Inflammatory macrophage treated with lipopolysaccharide for 4 hours (primary cell): ENCODE measurements at places on chromosomes 3 and 15.

DNA sequence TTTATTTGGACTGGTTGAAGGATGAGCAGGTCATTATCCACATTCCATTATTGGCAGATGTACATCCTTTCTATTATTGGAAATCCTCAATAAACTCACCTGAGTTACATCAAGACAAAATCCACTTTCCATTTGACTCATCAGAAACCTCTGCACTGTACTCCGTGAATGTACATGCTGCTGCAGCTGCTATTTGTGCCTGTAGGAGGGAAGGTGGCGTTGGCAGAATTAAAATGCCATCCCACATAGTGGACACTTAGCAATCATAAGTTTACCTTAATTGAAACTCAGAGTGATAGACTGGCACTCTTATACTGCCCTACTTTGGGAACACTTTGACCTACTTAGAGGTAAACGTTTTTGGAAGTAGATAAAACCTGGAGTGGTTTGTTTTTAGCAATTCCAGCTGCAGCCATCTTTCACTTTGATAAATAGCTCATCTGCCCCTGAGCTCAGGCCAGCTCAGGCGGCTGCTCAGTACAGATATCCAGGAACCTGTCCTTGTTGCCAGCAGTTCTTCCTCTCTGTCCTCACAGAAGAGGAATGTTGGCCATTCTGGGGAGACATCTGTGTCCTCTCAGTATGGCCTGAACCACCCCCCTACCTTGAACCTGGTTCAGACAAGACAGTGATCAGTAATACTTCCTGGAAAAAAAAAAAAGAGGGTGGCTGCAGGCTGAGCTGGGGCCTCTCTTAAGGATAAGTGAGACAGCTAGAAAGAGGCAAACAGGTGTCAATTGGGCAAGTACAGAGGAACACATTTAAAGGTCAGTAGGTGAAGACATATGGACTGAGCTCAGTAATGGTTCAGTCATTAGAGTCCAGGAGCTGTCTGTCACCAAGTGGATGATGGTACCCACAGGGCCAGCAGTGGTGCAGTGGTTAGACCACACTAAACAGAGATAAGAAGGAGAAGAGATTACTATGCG lies 153.4 kb upstream of the UMPS start:
- no peak for DNase-seq

- no peak for DNase-seq
Observed at GRCh38 chr15:65386886-65387285, 9.1 kb upstream of the IGDCC3 start.

GRCh38 chr15:45116482-45117307 lies 2.6 kb downstream of the DUOXA2 start:
- no peak for DNase-seq

DNA sequence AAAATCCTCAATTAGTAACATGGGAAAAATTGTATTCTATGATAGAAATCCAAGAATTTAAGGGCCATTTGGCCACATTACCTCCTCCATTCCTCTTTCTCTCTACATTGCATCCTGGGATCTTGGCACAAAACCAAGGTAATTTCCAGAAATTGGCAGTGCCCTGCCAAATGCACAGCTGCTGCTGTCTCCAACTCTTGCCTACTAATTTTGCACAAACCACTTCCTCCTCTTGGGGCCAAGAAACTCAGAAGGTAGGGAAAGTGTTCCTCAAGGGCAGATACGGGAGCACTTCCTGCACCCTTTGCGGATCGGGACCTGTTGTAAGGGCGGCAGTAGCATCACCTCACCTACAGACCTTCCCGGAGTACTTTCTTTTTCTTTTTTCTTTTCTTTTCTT lies 57.8 kb downstream of the MAP3K13 start:
- peak; percentile 6 for DNase-seq

DNA sequence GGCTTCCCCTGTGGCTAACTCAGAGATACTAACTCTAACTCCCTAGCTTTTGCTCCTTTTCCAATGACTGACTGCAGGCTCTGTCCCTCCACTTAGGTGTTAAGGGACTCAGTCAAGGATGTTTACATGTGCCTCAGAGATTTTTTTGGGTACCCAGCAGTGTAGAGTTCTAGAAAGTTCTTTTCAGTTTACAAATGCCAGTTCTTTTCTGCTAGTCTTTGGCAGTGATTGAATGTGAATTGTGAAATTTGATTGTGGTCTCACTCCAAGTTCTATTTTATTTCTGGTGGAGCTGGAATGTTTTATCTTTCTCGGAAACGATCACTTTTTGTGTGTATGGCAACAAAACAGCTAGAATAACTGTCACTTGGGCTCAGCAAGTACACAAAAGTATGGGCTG lies 60.6 kb downstream of the IL1RAP start:
- no peak for DNase-seq

GRCh38 chr3:98555025-98555379 lies 23.2 kb downstream of the GPR15 start:
- DNase-seq, result no peak

DNA sequence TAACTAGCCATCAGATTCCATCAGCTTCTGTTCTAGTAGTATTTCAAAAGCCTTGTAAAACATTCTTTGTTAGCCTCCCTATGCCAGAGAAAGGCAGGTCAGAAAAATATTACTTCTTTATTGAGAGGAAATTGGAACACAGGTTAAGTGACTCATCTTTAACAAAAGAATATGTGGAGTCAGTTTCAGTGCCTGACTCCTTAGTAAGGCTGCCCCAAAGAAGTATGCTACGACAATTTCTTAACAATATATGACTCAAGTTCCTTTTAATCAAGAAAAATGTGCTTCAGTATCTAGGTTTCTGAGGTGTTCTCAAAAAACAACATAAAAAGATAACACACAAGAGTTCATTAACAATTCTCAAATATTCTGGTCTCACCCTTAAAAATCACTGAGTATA lies 139.2 kb downstream of the VPS13C start:
- DNase-seq, result no peak

- DNase-seq, result no peak
Observed at GRCh38 chr3:113555138-113555537, 22.8 kb downstream of the SIDT1 start.

DNA sequence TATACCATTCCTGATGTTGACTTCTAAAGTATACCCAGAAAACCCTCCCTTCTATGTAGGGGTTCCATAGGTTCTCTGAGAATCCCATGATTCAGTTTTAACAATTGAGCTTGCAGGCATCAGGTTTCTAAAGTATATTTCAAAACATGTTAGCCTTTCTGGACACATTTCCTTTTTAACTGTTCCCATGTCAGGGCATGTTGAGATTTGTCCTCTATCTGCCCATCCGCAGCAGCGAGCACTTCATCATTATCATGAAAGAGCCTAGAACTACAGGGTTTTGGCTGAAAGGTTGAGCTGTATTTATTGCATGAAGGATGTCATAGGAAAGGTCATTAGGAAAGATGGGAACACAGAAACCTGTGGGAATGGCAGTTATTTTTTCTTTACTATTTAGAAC lies 201.1 kb upstream of the BHLHE40 start:
- no peak for DNase-seq

DNA sequence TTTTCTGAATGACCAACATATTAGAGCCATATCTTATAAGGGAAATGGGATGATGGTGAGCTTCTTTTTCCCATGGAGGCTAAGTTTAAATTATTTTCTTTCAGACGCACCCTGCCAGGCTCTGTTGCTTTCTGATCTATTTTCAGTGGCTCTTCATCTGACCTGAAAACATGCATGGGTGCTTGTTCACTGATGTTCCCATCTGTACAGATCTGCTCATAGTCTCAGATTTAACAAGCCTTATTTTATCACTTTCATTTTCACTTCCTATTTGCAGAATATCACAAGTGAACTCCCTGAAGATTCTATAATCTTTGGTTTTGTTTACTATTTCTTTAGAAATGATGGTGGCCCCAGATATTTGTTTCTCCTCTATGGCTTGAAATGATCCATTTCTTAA lies 31.1 kb upstream of the SUCLG2 start:
- DNase-seq, result peak; percentile 47

- DNase-seq, result no peak
Observed at GRCh38 chr3:18438586-18438985, 13.4 kb upstream of the SATB1 start.

DNA sequence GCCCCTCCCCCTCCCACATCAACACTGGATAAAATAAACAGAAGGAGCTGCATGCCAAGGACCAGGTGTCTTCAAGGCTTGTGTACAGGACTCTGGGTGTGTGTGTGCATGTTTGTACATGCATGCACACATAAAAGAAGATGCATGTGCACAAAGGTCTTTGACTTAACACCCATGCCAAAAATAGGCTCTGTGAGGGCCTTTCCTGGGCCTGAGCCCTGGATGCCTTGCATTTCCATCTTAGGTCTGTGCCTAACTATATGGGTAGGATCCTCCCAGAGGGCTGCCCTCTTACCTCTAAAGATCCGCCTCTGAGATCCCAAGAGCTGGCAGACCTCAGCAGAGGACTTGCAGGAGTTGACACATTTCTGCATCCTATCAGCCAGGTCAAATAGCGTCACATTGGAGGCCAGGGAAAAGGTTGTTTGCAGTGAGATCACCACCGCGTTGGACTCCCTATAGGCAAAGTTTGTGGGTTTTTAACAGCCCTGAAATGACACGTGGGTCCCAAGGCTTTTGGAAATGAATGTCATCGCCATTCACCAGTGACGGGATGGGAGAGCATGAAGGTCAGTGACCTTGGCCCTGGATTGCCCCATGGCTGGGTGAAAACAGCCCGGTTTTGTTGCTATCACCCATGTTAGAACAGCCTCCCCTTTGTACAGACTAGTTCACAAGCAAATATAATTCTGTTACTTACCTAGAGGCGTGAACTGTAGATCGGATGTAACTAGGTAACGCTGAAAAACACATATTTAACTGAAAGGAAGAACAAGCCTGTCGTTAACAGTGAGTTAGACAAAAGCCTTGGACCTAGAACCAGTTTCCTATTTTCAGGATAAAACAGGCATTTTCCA lies 54.0 kb downstream of the HEG1 start:
- no peak for DNase-seq

DNA sequence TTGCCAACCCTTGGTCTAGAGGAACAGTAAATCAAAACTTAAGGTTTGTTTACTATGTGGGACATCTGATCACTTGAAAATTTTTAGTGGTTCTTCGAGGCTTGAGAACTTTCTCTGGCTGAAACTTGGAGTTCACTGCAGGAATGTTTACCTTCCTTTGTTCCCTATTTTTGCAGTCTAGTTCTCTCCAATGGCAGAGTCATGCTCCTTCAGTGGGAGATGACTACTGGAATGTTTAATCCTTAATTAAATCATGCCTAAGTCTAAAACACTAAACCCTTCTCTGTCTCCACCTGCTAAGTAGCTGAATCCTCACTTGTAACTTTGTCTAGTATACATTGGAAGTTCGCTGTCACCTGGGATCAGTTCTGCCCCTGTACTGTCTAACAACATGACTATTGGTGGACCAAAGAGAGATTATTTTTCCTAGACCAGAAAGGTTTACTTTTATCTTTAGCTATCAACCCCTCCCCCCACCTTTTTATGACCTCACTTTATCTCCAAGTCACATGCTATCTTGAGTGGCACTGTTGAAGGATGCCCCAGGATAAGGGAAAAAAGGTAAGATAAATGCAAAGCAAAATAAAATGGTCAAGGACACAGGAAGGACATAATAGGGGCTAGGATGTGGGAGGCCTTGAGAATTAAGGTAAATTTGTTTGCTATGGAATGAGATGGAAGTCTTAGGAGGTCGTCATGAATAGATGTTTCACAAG lies 1.2 kb upstream of the ZNF609 start:
- DNase-seq, result no peak

GRCh38 chr3:58163234-58163633 lies 47.5 kb downstream of the DNASE1L3 start:
- DNase-seq, result no peak

DNA sequence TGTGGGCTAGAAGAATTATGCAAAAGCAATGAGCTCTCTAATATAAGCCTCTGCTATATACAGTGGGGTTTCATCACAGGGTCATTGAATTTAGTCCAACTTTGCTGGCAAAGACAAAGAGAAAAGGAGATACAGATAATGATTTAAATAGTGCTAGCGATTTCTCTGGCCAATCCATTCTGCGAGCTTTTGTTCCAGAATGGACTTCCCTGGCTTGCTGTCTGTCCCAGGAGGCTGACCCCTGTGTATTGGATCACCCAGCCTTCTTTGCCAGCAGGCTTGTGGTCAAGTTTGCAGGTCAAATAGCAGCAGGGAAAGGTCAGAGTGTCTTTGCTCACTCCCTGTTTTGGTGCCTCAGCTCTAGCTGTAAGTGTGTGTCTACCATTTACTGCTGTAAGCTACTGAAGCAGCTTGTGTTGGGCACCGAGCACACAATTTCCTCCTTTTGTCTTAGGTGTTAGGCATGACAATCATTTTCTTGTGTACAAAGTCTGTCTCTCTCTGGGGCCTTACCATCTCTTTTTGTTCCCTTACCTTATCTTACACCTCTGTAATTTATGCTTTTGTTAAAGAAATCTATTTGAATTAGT lies 55.7 kb downstream of the UNC13C start:
- no peak for DNase-seq

GRCh38 chr3:113776564-113776963 lies 29.7 kb downstream of the ATP6V1A start:
- DNase-seq, result no peak

DNA sequence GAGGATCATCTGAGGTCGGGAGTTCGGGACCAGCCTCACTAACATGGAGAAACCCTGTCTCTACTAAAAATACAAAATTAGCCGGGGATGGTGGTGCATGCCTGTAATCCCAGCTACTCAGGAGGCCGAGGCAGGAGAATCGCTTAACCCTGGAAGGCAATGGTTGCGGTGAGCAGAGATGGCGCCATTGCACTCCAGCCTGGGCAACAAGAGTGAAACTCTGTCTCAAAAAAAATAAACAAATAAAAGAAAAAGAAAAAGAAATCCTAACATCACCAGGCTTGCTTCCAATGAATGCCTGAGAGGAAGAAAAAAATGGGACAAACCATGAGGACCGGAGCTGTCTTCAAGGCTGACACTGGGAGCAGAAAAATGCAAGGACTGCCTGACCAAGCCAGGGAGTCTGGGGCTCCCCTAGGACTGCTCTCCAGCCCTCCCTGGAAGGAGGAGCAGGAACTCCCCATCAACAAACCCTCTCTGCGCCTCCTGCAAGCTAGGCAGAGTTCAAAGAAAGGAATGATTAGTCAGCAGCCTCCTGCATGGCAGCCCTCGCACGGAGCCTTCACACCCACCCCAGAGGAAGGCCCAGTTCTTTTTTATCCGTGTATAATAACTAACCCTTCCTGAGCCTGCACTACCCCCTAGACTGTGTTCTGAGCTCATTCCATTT lies 55.4 kb downstream of the NUP210 start:
- no peak for DNase-seq

DNA sequence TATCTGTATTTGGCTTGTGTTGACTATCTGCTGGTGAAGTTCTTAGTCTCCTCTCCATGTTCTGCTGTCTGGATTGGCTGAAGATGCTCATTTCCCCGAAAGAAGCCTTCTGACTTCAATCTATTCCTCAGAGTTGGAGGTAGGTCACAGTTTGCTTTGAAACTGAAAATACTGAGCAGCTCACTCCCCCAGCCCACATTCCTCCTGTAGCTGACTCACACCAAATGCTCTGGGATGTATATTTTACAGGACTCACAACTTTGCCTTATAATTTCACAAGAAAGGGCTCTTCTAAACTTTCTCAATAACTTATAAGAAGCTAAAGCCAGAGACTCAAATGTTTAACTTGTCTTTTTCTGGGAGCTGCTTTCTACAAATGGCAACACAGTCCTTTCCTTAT lies 36.3 kb upstream of the SNX4 start:
- peak; percentile 18 for DNase-seq

- no peak for DNase-seq
Observed at GRCh38 chr15:27701956-27702355, 397.2 kb downstream of the OCA2 start.
